ENCODE measurements at places on chromosomes 13 and 19.
A peak's percentile ranks its signal among the peaks of the same experiment; 100 is the strongest.

DNA sequence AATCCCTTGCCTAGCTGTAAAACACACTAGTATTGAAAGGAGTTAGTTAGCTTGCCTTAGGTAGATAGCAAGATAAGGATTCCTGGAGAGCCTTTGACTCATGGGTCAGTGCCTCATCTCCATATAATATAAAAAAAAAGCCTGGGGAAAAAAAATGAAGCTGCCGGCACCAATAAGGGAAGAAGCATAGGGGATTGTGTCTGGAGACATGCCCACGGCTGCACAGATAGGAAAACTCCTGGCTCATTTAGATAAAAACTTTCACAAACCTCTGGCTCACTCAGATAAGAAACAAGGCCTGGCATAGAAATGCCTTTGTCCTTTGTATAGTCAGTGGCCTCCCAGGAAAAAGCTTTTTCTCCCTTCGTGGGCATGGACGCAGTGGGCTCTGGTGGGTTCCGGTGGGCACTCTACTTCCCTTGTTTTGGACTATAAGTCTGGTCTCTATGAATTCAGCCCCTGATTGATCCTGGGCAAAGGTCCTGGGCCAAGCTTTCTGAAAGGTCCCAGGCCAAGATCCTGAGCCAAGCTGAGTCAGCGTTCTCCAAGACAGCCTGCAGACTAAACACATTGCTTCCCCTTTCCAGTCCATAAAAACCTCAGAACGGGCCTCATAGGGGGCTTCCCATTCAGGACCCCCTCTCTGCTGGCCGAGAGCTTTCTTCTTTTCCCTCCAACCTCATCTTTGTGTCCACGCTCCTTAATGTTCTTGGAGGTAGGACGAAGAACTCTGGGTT lies 4.9 kb upstream of the OR7A17 start:
- no peak for DNase-seq

DNA sequence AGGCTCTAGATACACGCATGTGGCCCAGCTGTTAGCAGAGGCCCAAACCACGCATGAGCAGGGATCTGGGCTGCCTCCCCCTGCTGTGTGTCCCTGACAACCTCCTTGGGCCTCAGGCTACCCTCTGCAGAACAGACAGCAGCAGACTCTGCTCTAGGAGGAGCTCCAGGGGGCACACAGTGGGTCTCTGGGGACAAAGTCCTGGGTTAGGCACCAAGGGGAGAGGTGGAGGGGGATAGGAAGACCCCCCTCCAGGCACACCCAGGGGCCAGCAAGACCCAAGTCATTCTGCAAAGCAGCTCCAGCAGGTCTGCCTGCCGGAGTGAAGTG lies 8.0 kb downstream of the TINCR start:
- DNase-seq: no peak

DNA sequence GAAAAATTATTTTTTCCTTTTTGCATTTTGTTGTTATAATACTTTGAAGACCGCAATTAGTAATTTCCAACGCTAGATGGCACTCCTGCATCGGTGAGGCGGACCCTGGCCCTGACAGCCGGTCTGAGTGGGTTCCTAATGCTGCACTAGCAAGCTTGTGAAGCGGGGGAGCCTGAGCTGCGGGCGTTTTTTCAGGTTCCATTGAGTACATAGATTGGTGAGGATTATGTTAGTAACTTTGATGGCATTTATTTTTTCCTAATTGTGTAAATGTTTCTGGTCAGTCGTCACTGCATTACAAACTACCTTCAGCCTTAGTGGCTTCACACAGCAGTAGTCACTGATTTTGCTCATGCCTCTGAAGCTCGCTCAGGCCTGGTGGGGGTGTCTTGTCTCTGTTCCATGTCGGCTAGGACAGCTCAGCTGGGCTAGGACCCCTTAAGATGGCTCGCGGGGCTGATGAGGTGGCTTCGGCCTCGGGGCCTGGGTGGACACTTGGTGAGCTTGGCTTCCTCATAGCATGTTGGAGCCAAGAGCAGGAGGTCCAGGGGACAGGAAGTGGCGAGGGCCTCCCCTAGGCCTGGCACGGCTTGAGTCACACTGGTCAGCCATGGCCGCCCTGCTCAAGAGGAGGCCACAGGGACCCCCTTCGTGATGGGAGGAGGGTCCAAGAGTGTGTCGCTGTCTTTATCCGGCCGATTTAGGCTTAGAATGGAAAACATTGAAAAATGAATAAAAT lies 25.0 kb downstream of the ERCC5 start:
- peak; percentile 61 for DNase-seq

GRCh38 chr13:75425216-75426009 lies 56.6 kb downstream of the TBC1D4 start:
- DNase-seq: no peak

- DNase-seq: no peak
Observed at GRCh38 chr13:83221813-83222241, 660.4 kb downstream of the SLITRK1 start.

DNA sequence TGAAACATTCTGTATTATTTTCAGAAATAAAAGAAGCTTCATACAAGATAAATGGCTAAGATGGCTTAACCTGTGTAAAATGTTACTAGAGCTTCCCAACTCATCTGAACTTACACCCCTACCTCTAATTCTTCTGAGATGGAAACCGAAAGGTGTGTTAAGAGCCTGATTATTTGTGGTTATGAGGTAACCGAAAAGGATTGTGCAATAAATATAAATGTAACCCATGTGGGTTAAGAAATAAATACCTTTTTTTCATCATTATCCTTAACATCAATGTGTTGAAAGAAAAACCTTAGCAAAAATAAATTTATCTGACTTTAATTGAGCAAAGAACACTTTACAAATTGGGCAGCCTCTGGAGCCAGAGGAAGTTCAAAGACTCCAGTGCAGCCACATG lies 961.8 kb upstream of the SPRY2 start:
- no peak for DNase-seq

- DNase-seq: no peak
Observed at GRCh38 chr13:78595495-78596398, 7.6 kb downstream of the POU4F1 start.

- DNase-seq: no peak
Observed at GRCh38 chr19:51568456-51568855, 2.6 kb upstream of the ZNF175 start.

DNA sequence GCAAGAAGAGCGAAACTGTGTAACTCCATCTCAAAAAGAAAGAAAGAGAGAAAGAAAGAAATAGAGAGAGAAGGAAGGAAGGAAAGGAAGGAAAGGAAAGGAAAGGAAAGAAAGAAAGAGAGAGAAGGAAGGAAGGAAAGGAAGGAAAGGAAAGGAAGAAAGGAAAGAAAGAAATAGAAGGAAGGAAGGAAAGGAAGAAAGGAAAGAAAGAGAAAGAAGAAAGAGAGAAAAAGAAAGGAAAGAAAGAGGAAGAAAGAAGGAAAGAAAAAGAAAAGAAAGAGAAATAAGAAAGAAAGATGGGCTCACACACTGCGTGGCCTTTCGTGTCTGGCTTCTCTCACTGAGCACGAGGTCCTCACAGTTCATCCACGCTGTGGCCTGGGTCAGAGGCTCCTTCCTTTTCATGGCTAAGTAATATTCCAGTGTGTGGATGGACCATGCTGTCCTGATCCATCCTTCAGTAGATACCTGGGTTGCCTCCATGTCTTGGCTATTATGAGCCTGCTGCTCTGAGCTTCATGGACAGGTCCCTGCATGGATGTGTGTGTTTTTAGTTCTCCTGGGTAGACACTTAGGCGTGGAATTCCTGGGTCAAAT lies 67.4 kb upstream of the NFIC start:
- DNase-seq: no peak

GRCh38 chr19:4144666-4145249 lies 8.7 kb upstream of the CREB3L3 start:
- no peak for DNase-seq

GRCh38 chr13:105665284-105665683 lies 870.2 kb downstream of the EFNB2 start:
- no peak for DNase-seq

DNA sequence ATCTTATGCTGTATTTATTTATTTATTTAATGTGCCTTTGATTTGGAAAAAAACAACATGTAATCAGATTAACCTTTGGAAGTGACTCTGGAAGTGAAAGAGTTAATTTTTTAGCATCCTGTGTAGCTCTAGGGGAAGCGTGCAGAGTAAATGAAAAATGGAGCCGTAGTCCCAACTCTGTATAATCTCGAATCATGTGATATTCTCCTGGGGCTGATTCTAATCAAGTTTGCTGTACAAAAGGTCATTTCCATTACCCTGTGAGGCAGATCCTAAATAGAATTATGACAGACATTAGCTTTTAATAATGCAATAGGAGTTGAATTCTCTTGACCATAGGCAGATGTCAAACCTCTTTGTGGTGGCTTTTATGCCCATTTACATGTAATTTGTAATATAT lies 238.6 kb upstream of the CSNK1A1L start:
- DNase-seq: no peak

GRCh38 chr19:40165362-40165937 lies 25.8 kb upstream of the MAP3K10 start:
- peak; percentile 68 for DNase-seq

- no peak for DNase-seq
Observed at GRCh38 chr19:33385956-33386355, 12.4 kb downstream of the CEBPG start.

DNA sequence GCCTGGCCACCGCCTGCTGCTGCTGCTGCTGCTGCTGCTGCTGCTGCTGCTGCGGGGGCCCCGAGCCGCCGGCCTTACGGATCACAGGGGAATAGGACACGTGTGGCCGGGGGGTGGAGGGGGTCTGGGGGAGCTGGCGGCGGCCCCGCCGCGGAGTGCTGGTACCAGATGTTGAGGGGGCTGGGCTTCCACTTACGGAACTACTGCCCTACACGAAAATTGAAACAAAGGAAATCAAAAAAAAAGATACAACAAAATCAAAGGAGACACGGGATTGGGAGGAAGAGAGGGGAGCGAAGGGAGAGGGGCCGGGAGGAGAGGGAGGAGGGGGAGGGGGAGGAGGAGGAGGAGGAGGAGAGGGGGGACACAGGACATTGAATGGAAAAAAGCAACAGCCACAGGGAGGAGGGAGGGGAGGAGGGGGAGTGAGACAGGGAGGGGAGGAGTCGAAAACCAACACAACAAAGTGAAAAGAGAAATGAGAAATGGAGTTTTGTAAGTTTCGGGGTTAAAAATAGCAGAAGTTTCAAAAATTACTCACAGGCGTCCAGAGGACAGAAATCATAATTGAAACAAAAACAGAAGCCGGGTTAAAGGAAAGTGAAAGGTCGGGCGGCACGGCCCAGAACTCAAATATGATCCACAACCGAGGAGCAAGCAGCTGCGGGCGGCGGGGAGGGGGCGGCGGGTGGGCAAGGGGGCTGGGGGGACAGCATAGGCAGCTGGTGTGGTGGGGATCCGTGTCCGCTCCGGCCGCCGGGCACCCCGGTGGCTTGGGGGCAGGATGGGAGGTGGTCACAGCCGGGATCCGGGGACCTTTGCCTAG lies 57.8 kb downstream of the IER2 start:
- DNase-seq: peak; percentile 66

DNA sequence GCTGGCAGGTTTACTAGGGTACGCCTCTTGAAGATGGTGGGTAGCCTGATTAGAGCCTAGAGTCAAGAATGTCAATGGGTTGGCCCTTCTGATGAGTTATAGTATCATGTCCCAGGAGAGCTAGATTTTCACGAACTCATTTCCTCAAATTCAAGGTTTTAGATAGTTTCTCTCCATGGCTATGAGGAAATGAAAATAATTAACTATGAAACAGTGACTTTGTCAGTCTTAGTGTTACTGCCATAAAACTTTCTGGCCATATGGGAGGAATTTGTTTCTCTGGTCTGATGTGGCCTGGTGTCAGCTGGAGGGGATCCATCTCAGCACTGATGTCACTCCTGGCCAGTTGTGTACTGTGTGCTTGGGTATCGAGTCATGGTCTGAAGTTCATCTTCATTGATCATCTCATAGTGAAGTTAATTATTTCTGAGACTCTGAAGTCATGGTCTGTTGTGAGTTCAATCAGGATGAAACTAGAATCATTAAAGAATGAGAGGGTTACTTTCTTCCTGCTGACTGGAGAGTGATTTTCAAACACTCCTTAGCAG lies 49.4 kb upstream of the TNFSF11 start:
- DNase-seq: no peak

DNA sequence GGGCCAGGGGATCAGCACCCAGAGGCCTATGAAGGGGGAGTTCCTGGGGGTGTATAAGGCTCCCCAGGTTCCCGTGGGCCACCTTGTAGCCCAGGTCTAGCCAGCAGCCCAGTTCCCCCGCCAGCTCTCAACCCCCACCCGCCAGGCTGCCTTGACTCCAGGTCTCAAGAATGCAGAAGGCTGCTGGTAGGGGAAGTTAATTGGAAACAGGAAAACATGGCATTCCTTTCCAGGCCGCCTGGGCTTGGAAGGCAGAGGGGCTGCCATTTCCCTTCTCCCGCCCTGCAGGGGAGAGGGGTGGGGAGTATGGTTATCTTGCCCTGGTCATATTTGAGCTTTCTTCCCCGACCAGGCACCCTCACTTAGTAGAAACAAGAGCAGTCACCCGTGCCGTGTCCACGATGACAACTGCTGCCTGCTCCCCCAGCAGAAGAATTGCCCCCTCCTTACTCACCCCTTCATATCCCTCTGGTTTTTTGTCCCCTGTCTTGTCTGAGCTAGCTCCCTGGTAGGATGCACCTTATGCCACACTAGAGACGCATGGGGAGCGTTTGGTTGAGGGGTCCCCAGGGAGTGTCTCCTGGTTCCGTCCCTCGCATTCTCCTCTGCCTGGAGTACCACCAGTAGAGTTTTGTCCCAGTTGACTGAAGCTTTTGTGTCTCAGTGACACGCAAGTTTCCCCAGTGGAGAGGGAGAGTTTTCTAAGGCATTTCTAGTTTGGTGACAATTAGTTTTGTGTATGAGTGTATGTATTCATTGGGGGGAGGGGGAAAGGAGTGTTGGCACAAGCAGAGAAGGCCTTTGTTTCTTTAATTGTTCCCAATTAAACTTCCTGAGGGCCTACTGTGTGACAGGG lies 4.5 kb downstream of the BICRA start:
- no peak for DNase-seq

DNA sequence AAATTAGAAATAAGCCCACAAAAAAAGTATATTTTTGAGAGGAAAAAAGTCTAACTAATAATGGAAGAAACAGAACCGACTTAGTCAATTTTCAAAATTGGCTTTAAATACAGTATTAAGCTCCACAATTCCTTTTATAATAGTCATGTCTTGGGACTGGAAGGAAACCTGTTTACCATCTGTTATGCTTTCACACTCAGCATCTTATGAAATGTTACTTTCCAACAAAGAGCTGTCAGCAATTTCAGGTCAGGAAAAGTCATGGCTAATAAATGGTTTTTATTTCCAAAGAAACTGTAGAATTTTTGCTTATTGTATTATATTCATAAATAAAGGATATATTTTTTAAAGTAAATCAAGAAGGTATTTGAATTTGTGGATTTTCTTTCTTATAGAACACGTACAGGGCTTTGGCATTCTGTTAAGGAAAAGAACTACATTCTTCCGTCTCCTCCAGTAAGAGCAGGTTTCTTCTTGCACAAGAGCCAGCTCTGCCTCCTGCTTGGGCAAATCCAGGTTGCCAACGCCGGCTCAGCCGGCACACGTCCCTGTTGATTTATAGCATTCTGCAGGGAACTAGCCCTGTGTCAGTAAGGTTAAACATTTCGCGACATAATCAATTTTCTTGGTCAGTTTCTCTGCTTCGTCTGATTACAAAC lies 52.9 kb upstream of the GPR12 start:
- DNase-seq: no peak

- DNase-seq: peak; percentile 63
Observed at GRCh38 chr19:55341171-55341588, 1.5 kb downstream of the KMT5C start.
